KBM-7 (cell line): ENCODE measurements at places on chromosomes 6 and 20.

DNA sequence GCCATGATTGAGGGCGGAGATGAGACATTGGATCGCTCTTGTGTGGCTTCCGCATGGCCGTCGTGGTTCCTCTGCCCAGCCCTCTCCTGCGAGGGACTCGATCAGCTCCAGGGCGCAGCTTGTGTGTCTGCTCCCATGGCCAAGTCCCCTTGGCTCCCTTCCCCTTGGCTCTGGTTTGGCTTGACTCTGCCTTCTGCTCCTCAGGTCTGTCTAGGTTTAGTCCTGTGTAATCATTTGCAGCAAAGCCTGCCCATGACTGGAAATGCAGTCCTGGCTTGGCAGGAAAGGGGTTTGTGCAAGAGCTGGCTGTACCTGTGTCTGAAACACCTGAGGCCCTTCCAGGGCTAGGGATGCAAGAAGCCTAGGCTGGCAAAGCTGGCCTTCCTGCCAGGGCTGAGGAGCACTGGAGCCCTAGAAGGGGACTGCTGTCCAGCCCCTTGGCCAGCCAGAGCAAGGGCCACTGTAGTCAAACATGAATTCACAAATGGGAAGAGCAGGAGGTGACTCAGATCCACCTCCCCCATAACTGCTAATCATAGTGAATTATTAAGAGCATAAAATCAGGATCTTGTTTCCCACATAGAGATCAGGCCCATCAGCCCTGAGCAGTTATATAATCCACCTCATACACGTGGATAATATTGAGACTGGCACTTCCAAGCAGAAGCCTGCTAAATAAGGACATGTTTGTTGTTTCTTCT lies 196.8 kb downstream of the FARS2 start:
- DNase-seq, result no peak

GRCh38 chr6:169880516-169880915 lies 129.1 kb downstream of the ERMARD start:
- no peak for DNase-seq

DNA sequence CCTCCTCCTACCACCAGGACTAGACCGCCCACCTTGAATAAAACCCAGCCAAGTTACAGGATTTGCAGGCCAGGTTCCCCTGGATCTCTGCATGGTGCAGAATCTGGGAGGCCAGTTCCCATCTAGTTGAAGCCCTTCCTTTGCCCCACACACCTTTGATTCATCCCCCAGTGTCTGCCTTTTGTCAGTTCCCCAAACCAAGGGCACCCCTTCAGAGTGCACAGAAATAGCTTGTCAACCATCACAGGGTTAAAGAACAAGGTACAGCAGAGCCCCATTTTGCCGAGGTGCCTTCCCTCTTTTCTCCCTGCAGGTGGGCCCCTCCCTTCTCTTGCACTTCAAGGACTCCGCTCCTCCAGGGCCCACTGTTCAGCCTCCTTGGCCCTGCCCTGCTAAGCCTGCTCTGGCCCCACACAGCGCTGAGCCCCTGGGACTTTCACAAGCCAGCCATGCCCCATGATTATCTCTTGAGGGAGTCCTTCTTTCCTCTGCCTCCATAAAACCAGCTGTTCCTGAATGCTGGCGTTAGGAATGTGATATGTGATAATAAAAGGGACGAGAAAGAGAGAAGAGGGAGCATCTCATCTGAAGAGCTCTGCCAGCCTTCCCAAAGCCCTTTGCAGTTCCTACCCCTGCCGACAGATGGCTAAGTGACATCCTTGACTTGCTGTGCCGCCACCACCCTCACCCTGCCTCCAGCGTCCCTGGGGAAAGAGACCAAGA lies 280.3 kb downstream of the CDC5L start:
- no peak for DNase-seq

DNA sequence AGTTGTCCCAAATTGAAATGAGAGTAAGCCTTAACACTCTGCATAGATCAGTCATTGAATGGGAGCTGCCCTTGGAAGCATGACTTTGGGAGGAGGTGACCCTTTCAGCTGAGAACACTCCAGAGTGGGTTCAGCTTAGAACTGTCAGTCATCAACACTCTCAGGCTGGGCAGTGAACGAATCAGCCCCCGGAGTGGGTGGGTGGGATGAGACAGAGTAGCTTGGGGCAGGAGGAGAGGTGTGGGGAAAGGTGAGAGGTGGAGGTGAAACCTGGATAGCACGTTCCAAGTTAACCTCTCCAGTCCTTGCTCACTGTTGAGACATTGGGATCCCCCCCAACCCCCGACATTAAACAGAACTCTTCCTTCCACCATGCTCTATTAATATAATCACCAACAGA lies 55.3 kb upstream of the TPD52L1 start:
- DNase-seq, result no peak

- no peak for DNase-seq
Measured at GRCh38 chr6:134172706-134173365, 120.4 kb upstream of the SLC2A12 start.

- DNase-seq, result no peak
Measured at GRCh38 chr6:154450498-154450897, 60.0 kb downstream of the CNKSR3 start.

GRCh38 chr6:70709826-70710225 lies 42.1 kb downstream of the SMAP1 start:
- DNase-seq, result no peak

- no peak for DNase-seq
Measured at GRCh38 chr20:49868964-49869363, 46.4 kb downstream of the SPATA2 start.

DNA sequence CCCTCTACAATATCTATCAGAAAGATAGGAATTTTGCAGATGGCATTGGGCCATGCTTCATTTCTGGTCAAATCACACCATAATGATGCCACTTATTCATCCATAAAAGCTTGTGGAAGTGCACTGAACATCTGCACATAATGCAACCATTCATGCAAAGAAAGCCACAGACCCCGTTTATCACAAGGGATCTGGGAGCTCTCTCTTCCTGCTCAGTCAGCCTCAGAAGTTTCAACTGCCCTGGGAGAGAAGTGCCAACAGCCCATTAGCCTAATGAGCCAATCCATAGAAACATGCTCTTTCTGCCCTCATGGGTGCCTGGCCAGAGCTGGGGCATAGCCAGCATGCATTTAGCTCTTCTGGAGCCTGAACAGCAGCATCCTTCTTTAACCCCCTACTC lies 85.8 kb downstream of the SLC35F1 start:
- no peak for DNase-seq

- DNase-seq, result no peak
Measured at GRCh38 chr6:80197474-80197873, 91.0 kb downstream of the BCKDHB start.

- DNase-seq, result peak; percentile 70
Measured at GRCh38 chr6:158972241-158973233, 27.5 kb downstream of the RSPH3 start.

GRCh38 chr20:48329676-48330664 lies 497.8 kb downstream of the PREX1 start:
- DNase-seq, result peak; percentile 8

- no peak for DNase-seq
Measured at GRCh38 chr6:156559162-156559690, 218.0 kb upstream of the ARID1B start.

- peak; percentile 72 for DNase-seq
Measured at GRCh38 chr6:117449549-117450439, 24.1 kb upstream of the ROS1 start.

GRCh38 chr20:11993886-11994461 lies 76.3 kb downstream of the BTBD3 start:
- no peak for DNase-seq

GRCh38 chr6:129759796-129760605 lies 50.0 kb upstream of the ARHGAP18 start:
- DNase-seq, result no peak

- DNase-seq, result no peak
Measured at GRCh38 chr20:52469128-52469527, 277.5 kb upstream of the ZFP64 start.

DNA sequence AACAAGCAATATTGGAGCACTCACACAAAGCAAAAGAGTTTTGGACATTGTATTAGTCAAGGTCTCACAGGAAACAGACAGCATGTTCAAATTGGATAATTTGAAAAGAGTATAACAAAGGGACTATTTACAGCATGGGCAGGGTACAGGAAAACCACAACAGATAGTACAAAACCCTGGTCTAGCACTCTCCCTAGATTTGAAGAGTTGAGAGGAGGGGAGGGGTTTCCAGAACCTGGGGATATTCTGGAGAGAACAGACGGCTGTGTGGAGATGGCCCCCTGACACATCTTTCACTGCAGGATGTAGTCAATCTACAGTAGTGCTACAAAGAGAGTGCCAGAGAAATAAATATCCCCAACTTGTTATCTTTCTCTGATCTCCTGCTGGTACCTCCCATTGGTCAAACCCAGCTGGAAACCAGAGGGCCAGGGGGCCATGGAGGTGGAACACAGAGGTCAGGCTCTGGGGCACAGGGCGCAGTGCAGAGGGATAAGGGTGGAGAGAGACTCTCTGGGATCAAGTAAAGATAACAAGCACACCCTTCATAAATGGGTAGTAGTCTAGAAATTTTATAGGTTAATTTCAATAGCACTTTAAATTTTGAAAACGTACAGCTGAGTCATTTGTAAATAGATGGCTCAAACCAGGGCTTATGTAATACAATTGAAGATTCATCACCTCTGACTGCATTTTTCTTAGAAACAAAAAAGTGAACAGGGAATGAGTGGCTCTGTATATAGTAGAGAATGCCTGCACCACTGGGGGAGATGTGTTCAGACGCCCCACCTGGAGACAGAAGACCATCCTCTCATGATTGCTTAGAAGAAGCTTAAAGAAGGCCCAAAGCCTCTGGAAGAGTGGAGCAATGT lies 25.7 kb downstream of the RCAN2 start:
- DNase-seq, result no peak

- no peak for DNase-seq
Measured at GRCh38 chr6:137697267-137697938, 169.7 kb upstream of the TNFAIP3 start.

DNA sequence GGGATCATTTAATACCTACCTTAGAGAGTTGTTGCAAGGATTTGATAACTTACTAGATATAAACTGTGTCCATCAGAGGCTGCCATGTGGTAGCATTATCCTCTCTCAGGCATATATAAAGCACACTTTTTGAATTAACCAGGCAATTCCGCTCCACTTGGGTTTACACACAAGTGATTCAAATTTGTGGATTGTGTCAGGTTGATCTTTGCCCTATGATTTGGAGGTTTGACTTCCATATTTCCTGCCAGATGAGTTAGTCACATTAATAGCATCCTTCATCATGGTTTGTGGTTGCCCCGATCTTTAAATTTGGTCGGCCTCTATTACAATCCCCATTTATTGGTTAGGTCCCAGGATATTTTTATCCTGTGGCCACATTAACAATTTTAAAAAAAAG lies 44.8 kb upstream of the CTAGE9 start:
- DNase-seq, result no peak

GRCh38 chr6:110597761-110598160 lies 121.3 kb upstream of the SLC22A16 start:
- no peak for DNase-seq

GRCh38 chr6:20211941-20212391 lies 303 bp downstream of the MBOAT1 start:
- no peak for DNase-seq
